ENCODE measurements at places on chromosomes 16 and 17.

- DNase-seq, result no peak
These were observed 13.1 kb downstream of the SPOP start for GRCh38 chr17:49664706-49665211.

DNA sequence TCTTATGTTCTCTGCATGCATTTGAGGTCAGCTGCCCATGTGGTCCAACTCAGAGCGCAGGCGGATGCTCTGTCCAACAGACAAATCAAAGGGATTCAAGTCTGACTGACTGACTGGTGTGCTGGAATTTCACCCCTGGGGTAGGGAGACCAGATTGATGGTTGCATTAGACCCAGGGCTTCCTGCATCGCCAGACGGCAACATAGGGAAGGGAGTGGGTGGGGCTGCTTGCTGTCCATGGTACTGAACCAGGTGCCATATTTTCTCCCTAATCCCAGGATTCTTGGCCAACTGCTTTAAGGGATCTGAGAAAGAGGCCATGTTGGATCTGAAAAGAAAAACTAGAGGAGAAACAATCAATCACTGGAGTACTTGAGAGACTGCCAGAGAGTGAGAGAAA, 332.0 kb downstream of the XYLT1 start:
- DNase-seq, result peak; percentile 54

DNA sequence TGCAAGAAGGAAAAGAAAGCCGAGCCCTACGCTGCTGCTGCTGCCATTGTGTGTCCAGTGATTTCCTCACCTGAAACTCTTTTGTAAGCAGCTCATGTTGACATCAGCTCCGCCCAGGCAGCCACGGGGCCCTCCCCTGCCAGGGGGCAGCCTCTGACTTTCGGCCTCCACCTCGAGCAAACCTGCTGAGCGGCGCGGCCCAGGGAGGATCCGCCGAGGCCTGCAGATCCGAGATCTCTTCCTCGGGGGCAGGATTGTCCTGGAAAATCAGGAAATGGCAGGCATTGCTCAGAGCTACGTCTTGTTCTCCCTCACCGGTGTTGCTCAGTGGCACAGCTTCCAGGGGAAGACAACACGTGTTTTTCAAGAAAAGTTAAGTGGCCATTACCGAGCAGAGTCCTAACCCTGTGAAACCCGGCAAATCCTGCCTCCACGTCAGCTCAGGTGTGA, 35.6 kb upstream of the ZNF750 start:
- no peak for DNase-seq

GRCh38 chr16:87954826-87955225, 3.6 kb downstream of the BANP start:
- DNase-seq, result no peak

DNA sequence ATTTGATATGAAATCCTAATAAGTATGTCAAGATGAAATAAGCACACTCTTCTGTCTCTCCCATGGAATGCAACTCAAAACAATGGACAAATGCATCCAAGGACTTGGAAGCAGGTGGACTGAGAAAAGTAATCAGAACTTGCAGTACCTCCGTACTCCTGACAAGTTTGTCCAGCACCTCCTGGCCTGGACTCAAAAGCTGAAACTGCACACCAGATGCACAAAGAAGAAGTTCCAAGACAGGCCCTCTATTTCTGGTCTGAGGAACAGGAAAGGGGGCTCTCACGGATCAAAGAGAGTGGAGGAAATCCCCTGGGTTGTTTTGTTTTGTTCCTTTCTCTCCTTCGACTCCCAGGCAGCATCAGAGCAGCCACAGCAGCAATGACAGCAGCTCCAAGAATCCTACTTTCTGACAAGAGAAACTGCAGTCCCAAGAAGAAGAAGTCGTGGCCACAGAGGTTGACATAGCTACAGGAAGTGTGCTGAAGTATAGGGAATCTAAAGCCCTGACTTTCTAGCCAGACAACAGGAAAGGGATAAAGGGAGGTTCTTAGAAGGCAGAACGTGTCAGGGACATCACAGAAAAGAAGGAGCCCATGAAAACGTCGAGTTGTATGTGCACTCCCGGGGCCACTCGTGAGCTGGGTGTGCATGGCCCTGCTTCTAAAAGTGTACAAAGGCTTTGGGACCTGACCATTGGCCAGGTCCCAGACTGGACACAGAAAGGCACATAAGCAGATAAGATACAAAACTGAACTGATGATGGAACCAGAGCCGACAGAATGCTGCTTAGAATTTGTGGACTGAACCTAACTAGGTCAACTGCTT, 29.3 kb downstream of the AKAP10 start:
- peak; percentile 65 for DNase-seq
